ENCODE measurements at places on chromosomes 6 and 20.

- DNase-seq: peak; percentile 85
Measured at GRCh38 chr20:33299111-33299603, 16.1 kb downstream of the BPIFB1 start.

DNA sequence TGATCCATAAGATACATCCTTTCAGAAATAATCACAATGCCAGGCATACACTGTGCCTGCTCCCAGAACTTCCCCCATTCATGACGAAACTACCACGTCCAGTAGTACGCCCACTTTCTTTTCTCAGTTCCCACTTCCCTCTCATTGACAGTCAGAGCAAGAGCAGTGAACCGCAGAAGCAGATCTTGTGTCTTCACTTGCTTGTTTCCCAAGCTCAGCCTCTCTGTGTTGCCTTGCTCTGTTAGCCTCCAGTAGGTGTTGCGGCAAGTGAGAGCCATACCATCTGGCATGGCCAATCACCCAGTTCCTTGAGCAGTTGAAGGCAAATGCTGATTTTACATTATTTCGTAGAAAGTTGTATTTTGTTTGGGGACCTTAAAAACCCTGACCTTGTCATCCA is 11.7 kb downstream of the UST start:
- DNase-seq: no peak

GRCh38 chr6:152378169-152378568 is 259.0 kb downstream of the SYNE1 start:
- peak; percentile 57 for DNase-seq

DNA sequence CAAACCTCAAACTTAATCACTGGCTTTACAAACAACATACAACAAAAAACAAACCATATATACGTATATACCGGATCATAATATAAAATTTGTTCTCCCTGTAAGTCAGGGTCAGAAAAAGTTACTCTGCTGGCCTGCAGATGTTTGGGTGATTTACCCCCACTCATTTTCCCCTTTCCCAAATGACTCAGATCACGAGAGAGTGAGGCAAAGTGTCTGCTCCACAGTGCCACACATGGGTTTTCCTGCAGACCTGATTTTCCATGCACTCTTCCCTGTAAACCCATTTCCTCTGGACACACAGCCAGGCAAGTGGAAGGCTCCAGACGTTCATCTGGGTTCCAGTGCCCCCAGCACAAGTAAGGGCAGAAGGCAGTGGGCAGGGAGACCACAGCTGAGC is 23.5 kb downstream of the GFOD1 start:
- DNase-seq: no peak

- no peak for DNase-seq
Measured at GRCh38 chr20:21607971-21608725, 94.3 kb upstream of the NKX2-2 start.

DNA sequence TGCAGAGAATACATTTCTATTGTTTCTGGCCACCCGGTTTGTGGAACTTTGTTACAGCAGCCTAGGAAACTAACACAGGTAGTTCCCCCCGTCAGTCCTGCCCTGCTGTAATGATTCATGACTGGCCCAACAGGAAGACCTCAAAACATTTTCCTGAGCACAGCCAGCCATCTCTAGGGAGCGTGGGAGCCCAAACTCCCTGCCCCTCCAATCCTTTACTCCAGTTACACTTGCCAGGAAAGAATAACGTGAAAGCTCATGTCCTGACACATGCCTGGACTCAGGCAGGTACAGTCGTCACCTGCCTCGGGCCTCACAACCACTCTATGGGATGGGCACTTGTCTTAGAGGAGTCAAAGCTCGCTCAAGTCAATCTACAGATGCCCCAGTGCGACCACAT is 8.4 kb downstream of the TXNDC5 start:
- DNase-seq: no peak

DNA sequence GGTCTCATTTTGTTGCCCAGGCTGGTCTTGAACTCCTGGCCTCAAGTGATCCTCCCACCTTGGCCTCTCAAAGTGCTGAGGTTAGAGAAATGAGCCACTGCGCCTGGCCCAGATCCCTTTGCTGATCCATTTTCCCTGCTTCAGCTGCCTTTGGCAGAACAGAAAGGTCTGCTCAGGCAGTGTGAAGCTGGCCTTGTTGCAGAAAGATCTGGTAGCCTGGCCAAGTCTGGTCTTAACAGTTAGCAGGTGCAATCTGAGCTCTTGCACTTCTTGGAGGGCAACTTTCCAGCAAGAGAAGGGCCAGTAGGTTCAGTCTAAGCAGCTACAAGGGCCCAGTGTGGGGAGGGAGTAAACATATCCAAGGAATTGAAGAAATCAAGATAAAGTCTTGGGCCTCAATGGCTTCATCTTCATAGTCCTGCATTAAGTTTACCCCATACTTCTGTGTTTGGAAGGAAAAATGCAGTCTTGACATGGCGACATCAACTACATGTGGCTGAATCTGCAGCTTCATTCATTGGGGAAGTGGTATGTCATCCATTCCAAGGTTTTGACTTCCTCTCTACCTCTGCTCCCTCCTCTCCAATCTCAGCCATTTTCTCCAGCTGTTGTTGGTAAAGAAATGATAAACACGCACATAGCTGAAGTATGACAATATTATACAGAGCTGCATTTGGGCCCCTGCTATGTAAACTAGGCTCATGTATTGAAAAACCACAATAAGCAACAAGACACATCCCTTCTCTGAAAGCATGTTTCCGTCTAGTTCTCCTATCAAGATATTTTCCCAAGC is 39.0 kb upstream of the NEDD9 start:
- no peak for DNase-seq

DNA sequence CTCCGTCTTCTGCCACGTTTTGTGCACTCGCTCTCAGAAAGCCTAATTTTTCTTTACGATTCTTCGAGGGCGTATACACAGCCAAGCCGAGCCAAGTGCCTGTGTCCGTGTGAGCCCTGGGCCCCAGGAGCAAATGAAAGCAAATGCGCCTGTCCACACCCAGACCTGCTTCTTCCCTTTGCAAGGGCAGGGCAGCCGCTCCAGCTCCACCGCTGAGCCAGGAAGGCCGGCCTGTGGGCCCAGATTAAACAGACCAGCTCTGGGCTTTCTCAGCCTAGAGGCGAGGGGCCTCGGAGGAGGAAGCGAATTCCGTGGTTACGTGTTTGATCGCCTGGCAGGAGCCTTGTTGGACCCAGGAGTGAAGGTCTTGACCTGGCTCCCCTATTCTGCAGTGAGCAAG is 184.6 kb downstream of the SMOC2 start:
- no peak for DNase-seq

DNA sequence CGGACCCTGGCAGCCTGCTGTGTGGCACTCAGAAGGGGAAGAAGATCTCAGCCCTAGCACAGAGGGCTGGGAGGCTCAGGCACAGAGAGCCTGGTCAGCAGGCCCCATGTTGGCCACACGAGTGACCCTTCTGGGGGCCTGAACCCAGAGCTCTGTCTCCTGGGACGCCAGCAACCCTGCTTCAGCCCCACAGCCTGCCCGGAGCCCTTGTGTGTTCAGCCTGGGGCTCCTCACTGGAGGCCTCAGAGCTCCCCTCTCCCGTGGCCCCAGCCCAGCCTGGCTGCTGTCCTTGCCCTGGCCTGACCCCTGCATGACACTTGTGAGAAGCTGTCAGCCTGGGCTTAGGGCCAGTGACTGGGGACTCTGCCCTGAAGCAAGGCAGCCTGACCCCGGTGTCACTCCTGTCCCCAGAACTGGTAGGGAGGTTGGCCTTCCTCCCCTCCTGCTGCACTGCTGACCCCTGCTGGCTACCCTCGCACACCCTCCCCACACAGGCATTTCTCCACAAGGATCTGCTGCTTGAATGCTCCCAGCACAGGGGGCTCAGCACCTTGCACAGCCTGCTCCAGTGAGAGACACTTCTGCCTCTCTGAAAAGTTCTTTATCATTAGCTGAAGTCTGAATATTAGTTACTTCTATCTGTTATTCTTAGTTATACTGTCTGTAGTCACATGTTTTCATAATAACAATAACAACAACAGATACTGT is 15.4 kb upstream of the IP6K3 start:
- peak; percentile 72 for DNase-seq

- no peak for DNase-seq
Measured at GRCh38 chr20:63370618-63371187, 9.6 kb upstream of the CHRNA4 start.

DNA sequence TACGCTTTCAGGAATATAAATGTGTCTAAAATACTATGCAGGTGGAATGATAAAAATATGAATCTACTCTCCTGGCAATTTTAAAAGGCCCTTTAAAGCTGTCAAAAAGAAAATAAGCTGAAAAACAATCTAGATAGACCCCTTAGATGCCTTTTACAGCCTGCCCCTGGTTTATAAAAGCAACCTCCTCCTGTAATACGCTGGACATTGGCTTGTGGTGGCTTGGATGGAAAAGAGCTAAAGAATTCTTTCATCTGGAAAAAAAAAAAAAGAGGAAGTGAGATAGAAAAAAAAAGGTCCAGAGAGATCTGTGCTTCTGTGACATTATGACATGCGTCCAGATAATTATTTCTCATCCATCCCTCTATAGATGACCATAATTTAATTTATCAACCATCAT is 115.9 kb upstream of the NRSN1 start:
- DNase-seq: no peak

All from AG20443 (cell line).